ENCODE measurements at places on chromosomes 4 and X.
A peak's percentile ranks its signal among the peaks of the same experiment; 100 is the strongest.

DNA sequence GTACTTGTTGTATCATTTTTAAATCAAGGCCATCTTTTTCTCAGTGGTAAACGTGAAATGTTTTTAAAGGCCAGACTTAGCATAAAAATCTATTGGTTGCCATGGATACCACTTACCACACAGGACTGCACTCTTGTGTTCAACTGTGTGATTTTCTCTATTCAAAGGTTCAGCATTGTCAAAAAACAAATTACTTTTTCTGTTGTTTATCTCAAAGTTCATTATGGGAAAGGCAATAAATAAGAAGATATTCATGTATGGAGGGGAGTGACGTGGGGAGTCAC, 231.0 kb upstream of the GATB start:
- no peak for DNase-seq

DNA sequence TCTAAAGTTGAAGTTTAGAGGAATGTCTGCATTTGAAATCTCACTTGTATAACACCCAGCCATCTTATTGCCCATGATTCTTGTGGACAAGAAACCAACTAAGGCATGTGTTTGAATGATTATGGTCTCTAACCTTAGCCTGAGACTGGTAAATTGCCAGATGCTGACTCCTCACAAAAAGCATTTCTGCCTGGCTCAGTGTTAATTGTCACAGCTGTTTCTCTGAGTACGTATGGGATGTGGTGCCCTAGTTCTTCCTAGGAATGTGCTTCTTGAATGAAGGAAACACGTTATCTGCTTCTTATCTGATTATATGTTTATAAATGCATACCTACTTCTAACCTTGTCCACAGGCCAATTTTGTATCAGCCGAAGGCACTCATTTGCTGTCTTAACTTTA, 63.1 kb upstream of the NDP start:
- no peak for DNase-seq

DNA sequence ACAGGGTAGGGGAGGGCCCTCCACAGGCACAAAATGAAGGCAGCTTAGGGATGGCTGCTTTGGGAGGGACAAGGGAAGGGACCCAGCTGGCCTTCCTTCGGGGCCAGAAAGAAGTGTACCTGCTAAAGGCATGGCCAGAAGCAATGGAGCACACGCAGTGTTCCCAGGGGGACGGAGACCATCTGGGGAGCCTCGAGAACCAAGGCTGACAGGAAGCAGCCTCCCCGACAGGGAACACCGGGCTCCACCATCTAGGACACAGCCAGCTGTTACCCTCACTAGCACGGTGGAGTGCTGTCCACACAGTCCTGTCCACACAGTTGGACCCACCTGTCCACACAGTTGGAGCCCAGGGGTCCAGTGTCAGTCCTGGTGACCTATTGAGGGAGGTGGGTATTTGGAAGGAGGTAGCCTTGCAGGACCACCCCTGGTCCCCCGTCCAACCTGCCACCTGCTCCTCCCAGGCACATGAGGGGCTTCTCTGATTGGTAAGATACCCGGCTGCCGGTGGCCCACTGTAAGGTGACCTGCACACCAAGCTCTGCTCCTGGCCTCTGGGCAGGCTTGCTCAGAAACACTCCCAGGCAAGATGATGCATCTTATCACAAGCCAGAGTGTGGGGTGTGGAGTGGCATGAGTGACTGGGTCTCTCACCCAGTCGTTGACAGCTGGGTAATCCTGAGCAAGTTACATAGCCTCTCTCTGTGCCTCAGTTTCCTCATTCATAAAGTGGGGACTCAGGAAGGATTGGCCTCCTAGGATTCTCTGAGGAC, 20.5 kb upstream of the AFAP1 start:
- DNase-seq = peak; percentile 63

- DNase-seq = no peak
Measured at GRCh38 chrX:68660746-68661145, 13.3 kb downstream of the STARD8 start.

DNA sequence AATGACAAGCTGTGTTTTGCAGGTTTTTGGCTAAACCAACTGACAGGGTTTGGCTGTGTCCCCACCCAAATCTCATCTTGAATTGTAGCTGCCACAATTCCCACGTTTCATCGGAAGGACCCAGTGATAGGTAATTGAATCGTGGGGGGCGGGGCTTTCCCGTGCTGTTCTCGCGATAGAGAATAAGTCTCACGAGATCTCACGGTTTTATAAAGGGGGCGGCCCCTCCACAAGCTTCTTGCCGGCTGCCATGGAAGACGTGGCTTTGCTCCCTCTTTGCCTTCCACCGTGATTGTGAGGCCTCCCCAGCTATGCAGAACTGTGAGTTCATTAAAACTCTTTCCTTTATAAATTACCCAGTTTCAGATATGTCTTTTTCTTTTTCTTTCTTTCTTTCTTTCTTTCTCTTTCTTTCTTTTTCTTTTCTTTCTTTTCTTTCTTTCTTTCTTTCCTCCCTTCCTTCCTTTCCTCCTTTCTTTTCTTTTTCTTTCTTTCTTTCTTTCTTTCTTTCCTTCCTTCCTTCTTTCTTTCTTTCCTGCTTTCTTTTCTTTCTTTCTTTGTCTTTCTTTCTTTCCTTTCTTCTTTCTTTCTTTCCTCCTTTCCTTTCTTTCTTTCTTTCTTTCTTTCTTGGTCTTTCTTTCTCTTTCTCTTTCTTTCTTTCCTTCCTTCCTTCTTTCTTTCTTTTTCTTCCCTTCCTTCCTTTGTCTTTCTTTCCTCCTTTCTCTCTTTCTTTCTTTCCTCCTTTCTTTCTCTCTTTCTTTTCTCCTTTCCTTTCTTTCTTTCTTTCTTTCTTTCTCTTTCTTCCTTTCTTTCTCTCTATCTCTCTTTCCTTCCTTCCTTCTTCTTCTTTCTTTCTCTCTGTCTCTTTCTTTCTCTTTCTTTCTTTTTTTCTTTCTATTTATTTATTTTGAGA, 54.8 kb downstream of the SHOX start:
- DNase-seq = no peak

GRCh38 chr4:24105327-24106038, 215.6 kb upstream of the PPARGC1A start:
- DNase-seq = no peak

DNA sequence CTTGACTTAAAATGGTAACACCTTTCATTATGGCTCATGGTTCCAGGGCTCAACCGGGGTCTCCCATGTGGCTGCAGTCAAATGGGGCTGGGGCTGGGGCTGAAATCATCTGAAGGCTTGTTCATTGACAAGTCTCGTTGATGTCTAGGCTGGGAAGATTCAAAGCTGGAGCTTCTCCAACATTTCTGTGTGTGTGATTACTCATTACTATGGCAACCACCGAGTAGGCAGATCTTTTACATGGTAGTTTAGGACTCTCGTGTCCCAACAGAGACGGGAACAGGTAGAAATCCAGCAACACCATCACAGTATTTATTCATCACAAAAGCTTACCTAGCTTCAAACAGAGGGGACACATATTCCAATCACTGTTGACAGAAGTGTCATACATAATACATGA, 7.8 kb downstream of the YTHDC1 start:
- no peak for DNase-seq

- DNase-seq = no peak
Measured at GRCh38 chrX:96540111-96540631, 144.5 kb upstream of the DIAPH2 start.

GRCh38 chrX:102651242-102652011, at the start of gene GPRASP1:
Gene GPRASP1, plus strand, starts transcription at chrX:102651483. Its CDS starts 2,431 bp downstream, at chrX:102653914.
- peak; percentile 44 for DNase-seq
